Activated naive CD4-positive, alpha-beta T cell treated with anti-CD3 and anti-CD28 coated beads, Interleukin-2, amount 50 U/mL, for 72 hours (primary cell): ENCODE measurements at places on chromosomes 2 and 18. TPM values are rescaled to one million over a fixed set of nuclear protein-coding genes. Genes with fewer than 3 reads are reported as not detected.

TMEM247 gene
- total RNA-seq, result not detected

IL36B gene
- not detected for total RNA-seq

GATA6 gene
- total RNA-seq, result not detected

ARL4C gene
- total RNA-seq, result 26.1 TPM

RIT2 gene
- not detected for total RNA-seq

TCF7L1 gene
- 0.11 TPM for total RNA-seq

CFAP65 gene
- not detected for total RNA-seq

PTPRM gene
- 2.8 TPM for total RNA-seq

OTOF gene
- 2.7 TPM for total RNA-seq

ADGRF3 gene
- 0.57 TPM for total RNA-seq

SP100 gene
- total RNA-seq, result 220 TPM

NDUFAF7 gene
- total RNA-seq, result 26.5 TPM

MRPL30 gene
- 48.5 TPM for total RNA-seq
